Kidney (tissue), 22 donors: ENCODE measurements at places on chromosomes 2 and 18. TPM values are rescaled to one million over a fixed set of nuclear protein-coding genes. Genes with fewer than 3 reads are reported as not detected.

The INHBB gene
- total RNA-seq = 3.7 TPM

The ARHGAP28 gene
- 4.6 TPM for total RNA-seq

The ADD2 gene
- total RNA-seq = 2.9 TPM

The RPIA gene
- 11.4 TPM for total RNA-seq

- no peaks in the 10 kb centered on the region for H3K4me1 ChIP-seq
- no peak overlapping the region for H3K27ac ChIP-seq
- H3K4me3 ChIP-seq = no peak overlapping the region
- DNase-seq = no peak
- no peaks in the 10 kb centered on the region for H3K27me3 ChIP-seq
These were observed 31.0 kb downstream of the ANKRD29 start for GRCh38 chr18:23631746-23632145.

GRCh38 chr2:227414846-227415245, 27.1 kb upstream of the SCYGR1 start:
- H3K27ac ChIP-seq = no peak overlapping the region
- no peak for DNase-seq
- H3K4me3 ChIP-seq = no peak overlapping the region

DNA sequence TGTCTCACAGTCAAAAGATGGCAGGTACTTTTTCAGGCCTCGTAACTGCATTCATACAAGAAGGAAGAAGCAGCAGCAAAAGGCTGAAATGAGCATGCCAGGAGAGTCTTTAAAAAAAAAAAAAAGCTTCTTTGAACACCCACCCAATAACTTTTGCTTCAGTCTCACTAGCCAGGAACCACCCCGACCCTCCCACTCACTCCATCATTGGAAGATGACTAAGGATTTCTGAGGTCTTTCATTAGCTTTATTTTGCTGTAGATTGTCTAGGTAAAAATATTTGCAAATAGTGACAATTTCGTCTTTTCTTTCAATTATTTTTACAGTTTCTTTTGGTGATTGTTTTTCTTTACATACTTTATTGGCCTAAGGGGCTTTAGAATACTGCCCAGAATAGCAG, 37.9 kb downstream of the RBBP8 start:
- H3K4me3 ChIP-seq = no peak overlapping the region
- no peak overlapping the region for H3K27ac ChIP-seq
- no peaks in the 10 kb centered on the region for H3K27me3 ChIP-seq
- peaks cover 14% of the 10 kb centered on the region for H3K4me1 ChIP-seq

- H3K27ac ChIP-seq = no peak overlapping the region
- H3K36me3 ChIP-seq = no peaks in the 10 kb centered on the region
- H3K27me3 ChIP-seq = no peaks in the 10 kb centered on the region
- no peak for DNase-seq
- no peaks in the 10 kb centered on the region for H3K4me1 ChIP-seq
These were observed 29.1 kb downstream of the RTP5 start for GRCh38 chr2:241898463-241899270.

DNA sequence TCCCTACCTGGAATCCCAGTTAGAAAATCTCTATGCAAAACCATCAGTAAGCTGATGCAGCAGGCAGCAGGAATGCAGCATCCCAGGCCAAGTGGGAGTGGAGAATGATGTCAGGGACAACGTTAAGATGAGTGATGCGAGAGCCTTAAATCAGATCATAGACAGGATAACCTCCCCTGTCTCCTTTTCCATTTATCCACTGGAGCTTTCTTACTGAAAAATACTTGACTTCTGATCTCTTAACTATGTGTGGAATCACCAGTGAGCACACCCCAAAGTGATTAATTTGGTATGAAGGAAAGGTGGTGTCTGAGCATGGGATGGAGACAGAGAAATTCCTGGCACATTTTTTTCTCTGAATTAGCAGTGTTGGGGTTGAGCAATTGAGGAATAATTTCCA, 98.0 kb downstream of the RND3 start:
- H3K27ac ChIP-seq = no peak overlapping the region
- H3K4me3 ChIP-seq = no peak overlapping the region
- H3K4me1 ChIP-seq = no peaks in the 10 kb centered on the region
- no peaks in the 10 kb centered on the region for H3K27me3 ChIP-seq
- H3K36me3 ChIP-seq = no peaks in the 10 kb centered on the region
- no peak for DNase-seq

GRCh38 chr2:65367524-65367923, 64.9 kb downstream of the SPRED2 start:
- H3K4me3 ChIP-seq = no peak overlapping the region
- H3K36me3 ChIP-seq = no peaks in the 10 kb centered on the region
- H3K27ac ChIP-seq = no peak overlapping the region
- H3K27me3 ChIP-seq = no peaks in the 10 kb centered on the region
- DNase-seq = no peak

- H3K4me1 ChIP-seq = no peaks in the 10 kb centered on the region
- no peak overlapping the region for H3K27ac ChIP-seq
- no peaks in the 10 kb centered on the region for H3K36me3 ChIP-seq
- H3K4me3 ChIP-seq = no peak overlapping the region
- no peak for DNase-seq
- no peaks in the 10 kb centered on the region for H3K27me3 ChIP-seq
These were observed 335.8 kb downstream of the GULP1 start for GRCh38 chr2:188627471-188627870.

The PAX3 gene
- total RNA-seq = not detected

GRCh38 chr2:145598434-145598833, 1078.5 kb upstream of the ZEB2 start:
- H3K4me1 ChIP-seq = no peaks in the 10 kb centered on the region
- no peak overlapping the region for H3K27ac ChIP-seq
- H3K4me3 ChIP-seq = no peak overlapping the region
- no peaks in the 10 kb centered on the region for H3K27me3 ChIP-seq
- H3K36me3 ChIP-seq = no peaks in the 10 kb centered on the region
- no peak for DNase-seq

DNA sequence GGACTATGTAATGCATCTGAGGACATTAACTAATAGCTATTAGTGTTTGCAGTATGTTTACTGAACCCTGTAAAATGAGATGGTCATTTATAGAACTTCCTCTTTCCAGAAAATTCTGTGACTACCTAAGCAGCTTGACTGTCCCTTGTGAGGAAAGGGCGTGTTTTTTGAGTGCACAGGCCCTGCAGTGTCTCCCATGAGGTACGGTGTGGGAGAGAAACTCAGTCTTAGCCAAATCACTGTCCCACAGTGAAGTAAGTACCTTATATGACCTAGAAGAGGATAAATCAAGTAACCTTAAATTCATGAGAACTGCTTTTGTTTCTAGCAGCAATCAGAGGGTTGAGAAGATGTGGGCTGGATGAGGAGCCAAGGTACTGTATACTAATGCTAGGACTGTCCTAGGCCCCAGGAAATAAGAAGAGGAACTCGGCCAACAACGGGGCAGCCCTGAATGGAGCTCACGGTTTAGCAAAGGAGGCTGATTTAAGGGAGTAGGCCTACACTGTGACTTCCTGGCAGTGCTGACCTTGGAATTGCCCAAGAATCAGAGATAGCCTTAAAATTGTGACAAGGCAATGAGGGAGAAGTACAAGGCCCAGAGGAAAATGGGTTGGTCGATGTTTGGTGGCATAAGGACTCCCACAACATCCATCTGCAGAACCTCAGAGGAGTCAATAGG, 103.5 kb upstream of the CTAGE1 start:
- no peak overlapping the region for H3K4me3 ChIP-seq
- H3K4me1 ChIP-seq = no peaks in the 10 kb centered on the region

- H3K4me1 ChIP-seq = peaks cover 14% of the 10 kb centered on the region
- H3K36me3 ChIP-seq = peaks cover 10% of the 10 kb centered on the region
- no peak for DNase-seq
- H3K4me3 ChIP-seq = no peak overlapping the region
- no peaks in the 10 kb centered on the region for H3K27me3 ChIP-seq
- no peak overlapping the region for H3K27ac ChIP-seq
These were observed 2.0 kb upstream of the ZFAND2B start for GRCh38 chr2:219204425-219205164.

The INHA gene
- 1.2 TPM for total RNA-seq

DNA sequence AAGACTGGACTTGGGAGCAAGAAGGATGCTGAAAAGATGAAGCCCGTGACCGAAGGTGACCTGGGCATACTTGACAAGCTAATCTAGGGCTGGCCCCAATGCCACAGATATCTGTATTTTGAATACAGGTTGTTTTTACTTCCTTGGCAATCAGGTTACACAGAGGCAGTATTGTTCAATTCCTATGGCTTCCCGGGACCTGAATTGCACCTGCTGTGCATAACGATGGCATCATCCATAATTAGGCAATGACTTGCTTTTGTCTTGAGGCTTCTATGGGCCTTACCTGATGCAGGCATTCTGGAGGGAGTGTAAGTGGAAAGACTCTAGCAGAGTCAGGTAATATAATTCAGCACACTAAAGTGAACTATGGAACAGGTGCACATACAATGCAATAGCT, 60.6 kb upstream of the CUL3 start:
- H3K36me3 ChIP-seq = no peaks in the 10 kb centered on the region
- no peaks in the 10 kb centered on the region for H3K27me3 ChIP-seq
- no peak overlapping the region for H3K4me3 ChIP-seq
- no peak overlapping the region for H3K27ac ChIP-seq

GRCh38 chr18:78542204-78542603, 437.4 kb upstream of the SALL3 start:
- no peaks in the 10 kb centered on the region for H3K27me3 ChIP-seq
- H3K4me1 ChIP-seq = no peaks in the 10 kb centered on the region
- no peak overlapping the region for H3K27ac ChIP-seq
- no peak for DNase-seq
- H3K36me3 ChIP-seq = no peaks in the 10 kb centered on the region

The TRAF3IP1 gene
- total RNA-seq = 24.2 TPM

DNA sequence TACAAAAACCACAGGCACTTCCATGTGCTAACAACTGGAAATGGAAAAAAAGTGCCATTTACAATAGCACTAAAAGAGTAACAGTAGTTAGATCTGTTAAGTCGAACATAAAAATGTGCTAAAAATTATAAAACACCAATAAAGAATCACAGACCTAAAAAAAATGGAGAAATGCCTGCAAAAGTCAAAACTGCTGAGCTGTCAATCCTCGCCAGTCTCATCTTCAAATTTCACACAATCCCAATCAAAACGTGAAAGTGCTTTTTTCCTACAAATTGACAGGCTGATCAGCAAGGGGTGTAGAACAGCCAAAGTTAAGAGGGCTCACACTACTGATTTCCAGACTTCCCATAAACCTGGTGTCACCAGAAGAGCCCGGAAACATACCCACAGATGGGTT, 53.2 kb downstream of the ANO7 start:
- no peak overlapping the region for H3K27ac ChIP-seq
- DNase-seq = no peak
- H3K36me3 ChIP-seq = peaks cover 59% of the 10 kb centered on the region
- no peaks in the 10 kb centered on the region for H3K4me1 ChIP-seq
- no peaks in the 10 kb centered on the region for H3K27me3 ChIP-seq
- no peak overlapping the region for H3K4me3 ChIP-seq

DNA sequence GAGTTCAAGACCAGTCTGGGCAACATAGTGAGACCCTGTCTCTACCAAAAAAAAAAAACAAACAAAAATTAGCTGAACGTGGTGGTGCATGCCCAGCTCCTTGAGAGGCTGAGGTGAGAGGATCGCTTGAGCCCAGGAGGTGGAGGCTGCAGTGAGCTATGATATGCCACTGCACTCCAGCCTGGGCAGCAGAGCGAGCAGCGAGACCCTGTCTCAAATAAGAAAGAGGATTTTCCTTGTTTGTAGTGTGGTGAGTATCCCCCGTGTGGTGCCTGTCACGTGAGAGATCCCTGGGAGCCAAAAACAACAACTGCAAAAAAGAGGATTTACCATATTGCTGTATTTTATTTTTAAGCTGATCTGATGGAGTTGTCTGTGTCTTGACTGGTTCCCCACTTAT, 9.2 kb downstream of the EML4 start:
- no peaks in the 10 kb centered on the region for H3K4me1 ChIP-seq
- no peak overlapping the region for H3K27ac ChIP-seq
- H3K27me3 ChIP-seq = no peaks in the 10 kb centered on the region

The CHRNA1 gene
- total RNA-seq = not detected

The KYNU gene
- 6.4 TPM for total RNA-seq

The AKAIN1 gene
- total RNA-seq = not detected

The TEX51 gene
- not detected for total RNA-seq

DNA sequence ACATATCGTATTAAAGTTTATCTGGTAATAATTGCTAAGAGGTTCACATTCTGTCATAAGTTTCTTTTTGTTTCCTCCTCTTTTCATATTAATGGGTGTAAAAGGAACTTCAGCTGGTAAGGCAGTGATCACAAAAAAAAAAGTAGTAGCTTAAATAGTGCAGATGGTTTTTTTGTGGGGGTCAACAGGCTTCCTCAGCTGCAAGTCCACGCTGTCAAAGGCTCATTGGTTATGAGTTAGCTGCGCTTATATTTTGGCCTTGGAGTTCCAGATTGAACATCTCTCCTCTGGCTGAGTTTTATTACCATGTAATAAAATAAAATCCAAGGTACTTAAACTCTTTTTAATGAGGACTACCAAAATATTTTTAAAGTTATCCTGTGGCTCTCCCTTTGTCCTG, 277.0 kb upstream of the ZEB2 start:
- H3K4me3 ChIP-seq = no peak overlapping the region
- no peaks in the 10 kb centered on the region for H3K4me1 ChIP-seq
- H3K27me3 ChIP-seq = no peaks in the 10 kb centered on the region
- DNase-seq = no peak

- H3K4me3 ChIP-seq = no peak overlapping the region
- H3K27me3 ChIP-seq = no peaks in the 10 kb centered on the region
- no peaks in the 10 kb centered on the region for H3K4me1 ChIP-seq
- no peaks in the 10 kb centered on the region for H3K36me3 ChIP-seq
These were observed 130.3 kb downstream of the ARHGAP28 start for GRCh38 chr18:6859676-6860422.

DNA sequence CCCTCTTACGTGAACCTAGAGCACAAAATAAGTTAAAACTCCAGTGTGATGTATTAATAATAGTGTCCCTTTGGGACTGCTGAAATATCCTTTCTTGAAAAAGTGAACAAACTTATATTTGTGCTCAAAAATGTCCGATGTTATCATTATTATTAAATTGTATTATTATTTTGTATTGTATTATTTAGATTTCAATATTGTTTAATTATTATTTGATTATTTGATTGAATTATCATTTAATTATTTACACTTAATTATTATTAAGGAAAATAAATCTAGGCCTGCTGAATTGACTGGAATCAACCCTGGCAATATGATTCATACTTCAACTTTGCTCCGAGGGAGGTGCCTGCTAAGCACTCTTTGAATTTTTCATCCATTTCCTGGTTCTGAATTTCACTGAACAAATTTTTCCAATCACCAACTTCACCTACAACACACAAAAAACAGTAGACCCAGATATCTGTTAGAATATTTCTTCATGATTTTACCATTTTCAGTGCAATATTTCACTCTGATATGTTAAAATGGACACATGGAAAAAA, 10.9 kb upstream of the EIF2AK2 start:
- H3K36me3 ChIP-seq = no peaks in the 10 kb centered on the region
- no peaks in the 10 kb centered on the region for H3K27me3 ChIP-seq
- DNase-seq = no peak

The RIT2 gene
- not detected for total RNA-seq

The BCS1L gene
- 43.3 TPM for total RNA-seq

The PSMA8 gene
- not detected for total RNA-seq

The C2orf78 gene
- total RNA-seq = not detected
